ENCODE measurements at places on chromosomes 5 and 9. TPM values are rescaled to one million over a fixed set of nuclear protein-coding genes. Genes with fewer than 3 reads are reported as not detected.

DNA sequence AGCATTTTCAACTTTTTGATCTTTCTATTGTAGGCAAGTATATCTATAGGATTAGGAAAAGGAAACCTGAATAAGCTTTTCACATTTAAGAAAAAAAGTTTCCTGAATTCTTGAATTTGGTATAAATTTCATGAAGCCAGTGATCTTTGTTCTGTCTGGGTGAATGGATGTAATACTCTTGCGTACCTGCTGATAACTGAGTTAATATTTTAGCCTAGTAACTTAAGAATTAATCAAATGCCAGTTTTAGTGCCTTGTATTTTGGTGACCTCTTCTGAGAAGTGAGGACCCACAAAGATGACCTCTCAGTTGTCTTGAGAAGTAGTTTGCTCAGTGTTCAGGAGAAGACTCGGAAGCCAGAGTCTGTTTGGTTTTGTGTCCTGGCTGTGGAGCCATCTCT lies 77.9 kb downstream of the UHRF2 start:
- no peak for DNase-seq

DNA sequence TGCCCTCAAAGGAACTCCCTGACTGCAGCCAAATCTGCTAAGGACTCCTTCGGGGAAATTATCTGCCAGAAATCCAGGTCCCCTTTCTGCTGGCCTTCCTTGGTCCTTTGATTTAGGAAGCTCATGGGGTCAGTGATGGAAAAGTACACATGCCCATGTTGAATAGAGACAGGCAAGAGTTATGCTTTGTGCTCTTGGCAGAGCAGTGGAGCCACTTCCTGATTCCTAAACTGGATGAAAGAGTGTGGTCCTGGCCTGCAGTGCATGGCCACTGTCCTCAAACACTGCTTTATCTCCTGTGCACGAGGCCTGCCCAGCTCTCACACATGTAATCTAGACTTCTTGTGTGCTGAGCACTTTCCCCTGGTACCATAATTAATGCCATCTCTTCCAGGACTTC lies 2.0 kb upstream of the EBF1 start:
- no peak for DNase-seq

DNA sequence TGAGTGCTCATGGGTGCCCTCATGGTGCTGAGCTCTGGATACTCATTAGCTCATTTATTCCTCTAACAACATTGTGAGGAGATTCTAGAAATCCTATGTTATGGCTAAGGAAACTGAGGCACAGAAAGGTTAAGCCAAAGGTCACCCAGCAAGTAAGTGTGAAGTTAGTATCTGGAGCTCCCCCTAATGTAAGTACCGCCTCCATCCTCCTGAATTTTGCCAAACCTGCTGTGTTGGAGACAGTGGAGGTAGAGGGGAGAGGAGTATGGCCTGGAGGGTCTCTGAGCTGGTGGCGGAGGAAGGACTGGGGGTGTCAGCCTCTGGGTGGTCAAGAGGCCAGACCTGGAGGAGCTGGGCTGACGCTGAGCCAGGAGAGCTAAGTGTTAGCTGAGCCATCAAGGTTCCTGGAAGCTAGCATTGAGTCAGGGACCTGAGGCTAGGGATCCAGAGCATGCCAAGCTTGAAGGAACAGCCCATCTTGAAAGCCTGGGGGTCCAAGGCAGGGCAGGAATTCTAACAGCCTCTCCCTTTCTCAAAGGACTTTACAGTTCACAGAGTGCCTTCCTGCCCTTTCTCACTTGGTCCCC lies 114.8 kb downstream of the RGS3 start:
- DNase-seq: no peak

The GNPDA1 gene
- polyA plus RNA-seq: 32.5 TPM

- no peak for DNase-seq
Measured at GRCh38 chr5:72115296-72115695, 8.0 kb downstream of the MAP1B start.

DNA sequence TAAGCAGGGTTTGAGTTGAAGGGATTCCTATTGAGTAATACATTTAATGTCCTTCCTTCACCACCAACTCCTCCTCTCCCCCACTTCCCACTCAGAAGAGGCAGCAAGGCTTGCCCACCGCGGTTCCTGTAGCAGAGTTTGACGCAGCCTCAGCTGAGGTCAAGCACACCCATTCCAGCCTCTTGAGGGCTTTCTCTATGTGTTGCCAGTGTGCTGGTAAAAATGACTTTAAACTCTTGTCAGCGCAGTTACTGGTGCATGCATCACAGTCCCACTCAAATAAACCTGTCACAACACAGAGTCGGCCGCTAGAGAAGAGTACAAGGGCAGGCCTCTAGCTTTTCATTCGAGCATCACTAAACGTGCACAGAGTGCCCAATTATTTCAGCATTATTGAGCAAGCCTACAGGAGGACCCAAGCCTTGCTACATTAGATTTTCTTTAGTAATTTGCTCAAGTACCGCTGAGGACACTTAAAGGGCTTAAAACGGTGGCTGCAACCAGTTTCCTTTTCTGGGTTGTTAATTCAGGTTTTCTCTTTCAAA lies 79.6 kb downstream of the TLE4 start:
- DNase-seq: no peak

DNA sequence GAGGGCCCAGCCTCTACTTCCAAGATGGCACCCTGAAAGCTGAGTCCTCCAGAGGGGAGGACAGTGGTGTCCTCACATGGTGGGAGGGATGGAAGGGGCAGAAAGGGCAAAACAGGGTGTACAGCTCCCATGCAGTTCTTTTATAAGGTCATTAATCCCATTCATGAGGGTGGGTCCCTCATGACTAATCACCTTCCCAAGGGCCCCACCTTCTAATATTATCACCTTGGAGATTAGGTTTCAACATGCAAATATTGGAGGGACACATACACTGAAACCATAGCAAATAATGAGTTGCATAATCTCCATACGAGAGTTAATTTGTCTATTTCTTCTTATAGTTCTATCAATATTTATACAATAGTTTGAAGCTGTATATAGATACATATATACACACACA lies 5.8 kb upstream of the ZBTB43 start:
- no peak for DNase-seq

- no peak for DNase-seq
Measured at GRCh38 chr9:133456409-133456808, 3.4 kb upstream of the CACFD1 start.

DNA sequence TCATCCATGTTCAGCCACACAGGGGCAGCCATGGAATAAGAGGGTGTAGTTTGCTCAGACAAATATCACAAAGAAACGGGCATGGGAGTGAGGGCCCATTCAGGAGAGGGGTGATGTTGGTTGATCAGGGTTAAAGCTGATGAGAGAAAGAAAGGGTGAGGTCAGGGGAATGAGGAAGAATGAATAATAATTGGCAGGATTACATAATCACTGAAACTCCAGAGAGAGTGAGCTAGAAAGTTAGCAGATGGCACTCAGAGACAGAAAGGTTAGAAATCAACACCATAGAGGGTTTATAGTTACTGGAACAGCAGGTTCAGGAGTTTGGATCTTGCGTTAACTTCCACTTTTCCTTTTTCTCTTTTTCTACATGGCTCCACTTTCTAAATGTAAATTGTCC lies 113.9 kb downstream of the TAF11L14 start:
- DNase-seq: no peak

The SAXO1 gene
- not detected for polyA plus RNA-seq

GRCh38 chr5:153390569-153390968 lies 99.9 kb upstream of the GRIA1 start:
- DNase-seq: no peak

DNA sequence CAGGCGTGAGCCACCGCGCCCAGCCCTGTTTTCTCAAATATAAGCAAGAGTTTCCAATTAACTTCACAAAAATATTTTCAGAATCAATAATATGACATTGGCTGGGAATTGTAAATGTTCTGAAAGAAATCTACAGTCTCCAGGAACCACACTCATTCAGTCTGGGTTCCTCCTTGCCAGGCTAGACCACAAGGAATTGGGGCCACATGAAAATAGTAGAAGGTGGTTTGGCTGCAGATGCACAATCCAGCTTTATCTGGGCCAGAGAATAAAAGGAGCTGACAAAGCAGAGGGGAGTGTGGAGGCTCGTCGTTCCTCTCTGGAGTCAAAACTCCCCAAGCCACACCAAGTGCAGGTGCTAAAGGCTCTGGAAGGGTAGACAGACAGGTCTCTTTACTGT lies 92.0 kb upstream of the OSMR start:
- DNase-seq: no peak

DNA sequence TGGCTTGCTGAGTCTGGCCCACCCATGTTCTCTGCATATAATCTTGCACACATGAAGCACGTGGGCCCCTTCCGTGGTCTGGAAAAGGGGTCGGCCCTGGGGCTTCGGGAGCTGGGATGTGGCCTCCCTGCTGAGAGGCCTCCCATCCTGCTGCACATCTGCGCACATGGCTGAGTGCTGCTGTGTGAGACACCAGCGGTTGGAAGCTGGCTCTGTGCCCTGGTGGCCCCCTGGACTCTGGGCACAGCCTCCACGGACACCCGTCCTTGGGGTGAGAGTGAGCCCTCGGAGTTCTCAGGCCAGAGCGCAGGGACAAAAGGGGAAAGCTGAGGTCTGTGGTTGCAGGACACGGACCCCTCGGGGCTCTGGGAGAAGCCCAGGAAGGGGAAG lies 115.8 kb downstream of the RXRA start:
- DNase-seq: no peak

DNA sequence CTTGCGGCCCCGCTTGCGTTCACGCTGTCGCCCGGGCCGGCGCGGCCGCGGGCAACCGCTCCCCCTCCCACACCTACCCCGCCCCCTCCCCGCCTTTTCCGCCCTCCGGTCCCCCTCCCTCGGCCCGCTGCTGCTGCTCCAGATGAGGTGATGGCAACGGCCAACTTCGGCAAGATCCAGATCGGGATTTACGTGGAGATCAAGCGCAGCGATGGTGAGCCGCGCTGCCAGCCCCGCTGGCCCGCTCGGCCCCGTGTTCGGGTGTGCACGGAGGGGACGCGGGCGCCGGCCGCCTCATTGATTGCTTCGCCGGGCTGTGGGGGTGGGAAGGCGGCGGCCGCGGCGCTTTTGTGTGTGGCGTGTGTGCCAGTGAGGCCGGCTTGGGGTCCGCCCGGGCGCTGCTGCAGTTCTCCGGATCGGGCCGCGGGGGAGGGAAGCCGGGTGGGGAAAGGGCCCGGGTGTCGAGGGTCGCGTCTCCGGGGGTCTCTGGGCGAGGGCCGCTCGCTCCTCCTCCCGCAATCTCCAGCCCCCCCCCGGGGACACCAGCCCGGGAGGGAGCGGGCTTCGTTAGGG lies 403 bp downstream of the KIF2A start:
- DNase-seq: no peak
